H1 (cell line): ENCODE measurements at places on chromosomes 3 and 15.

DNA sequence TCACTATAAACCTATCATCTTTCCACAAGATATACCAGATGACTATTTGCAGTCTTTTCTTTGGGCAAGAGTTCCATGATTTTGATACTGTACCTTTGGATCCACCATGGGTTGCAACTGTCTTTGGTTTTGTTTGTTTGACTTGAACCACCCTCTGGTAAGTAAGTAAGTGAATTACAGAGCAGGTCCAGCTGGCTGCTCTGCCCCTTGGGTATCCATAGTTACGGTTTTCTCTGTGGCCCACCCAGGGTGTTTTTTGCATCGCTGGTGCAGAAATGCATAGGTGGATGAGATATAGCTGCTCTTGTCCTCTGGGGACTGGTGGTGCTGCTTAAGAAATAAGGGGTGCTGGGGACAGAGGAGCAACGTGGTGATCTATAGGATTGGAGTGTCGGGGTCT lies 33.8 kb downstream of the CHDH start:
- DNase-seq, result no peak

- no peak for DNase-seq
Observed at GRCh38 chr15:76208084-76208785, 103.0 kb downstream of the ETFA start.

DNA sequence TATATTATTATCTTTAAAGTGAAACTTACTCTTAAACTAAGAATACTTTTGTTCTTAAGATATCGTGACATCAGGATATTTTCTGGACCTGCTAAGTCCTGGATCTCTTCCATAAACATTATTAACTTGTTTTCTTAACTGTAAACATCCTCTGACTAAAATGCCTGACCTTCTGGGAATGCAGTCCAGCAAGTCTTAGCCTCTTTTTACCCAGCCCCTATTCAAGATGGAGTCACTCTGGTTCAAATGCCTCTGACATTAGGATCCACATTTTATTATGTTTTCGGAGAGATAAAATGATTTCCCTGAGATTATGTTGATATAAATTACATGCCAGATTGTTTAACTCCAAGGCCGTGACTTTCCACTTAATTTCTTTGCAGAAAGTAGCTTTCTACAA lies 37.6 kb downstream of the OSTN start:
- DNase-seq, result no peak

DNA sequence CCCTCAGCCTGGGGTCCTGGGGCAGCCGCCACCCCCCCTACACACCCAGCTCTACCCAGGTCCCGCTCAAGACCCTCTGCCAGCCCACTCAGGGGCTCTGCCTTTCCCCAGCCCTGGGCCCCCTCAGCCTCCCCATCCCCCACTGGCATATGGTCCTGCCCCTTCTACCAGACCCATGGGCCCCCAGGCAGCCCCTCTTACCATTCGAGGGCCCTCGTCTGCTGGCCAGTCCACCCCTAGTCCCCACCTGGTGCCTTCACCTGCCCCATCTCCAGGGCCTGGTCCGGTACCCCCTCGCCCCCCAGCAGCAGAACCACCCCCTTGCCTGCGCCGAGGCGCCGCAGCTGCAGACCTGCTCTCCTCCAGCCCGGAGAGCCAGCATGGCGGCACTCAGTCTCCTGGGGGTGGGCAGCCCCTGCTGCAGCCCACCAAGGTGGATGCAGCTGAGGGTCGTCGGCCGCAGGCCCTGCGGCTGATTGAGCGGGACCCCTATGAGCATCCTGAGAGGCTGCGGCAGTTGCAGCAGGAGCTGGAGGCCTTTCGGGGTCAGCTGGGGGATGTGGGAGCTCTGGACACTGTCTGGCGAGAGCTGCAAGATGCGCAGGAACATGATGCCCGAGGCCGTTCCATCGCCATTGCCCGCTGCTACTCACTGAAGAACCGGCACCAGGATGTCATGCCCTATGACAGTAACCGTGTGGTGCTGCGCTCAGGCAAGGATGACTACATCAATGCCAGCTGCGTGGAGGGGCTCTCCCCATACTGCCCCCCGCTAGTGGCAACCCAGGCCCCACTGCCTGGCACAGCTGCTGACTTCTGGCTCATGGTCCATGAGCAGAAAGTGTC lies 30.2 kb downstream of the PTPN23 start:
- no peak for DNase-seq

DNA sequence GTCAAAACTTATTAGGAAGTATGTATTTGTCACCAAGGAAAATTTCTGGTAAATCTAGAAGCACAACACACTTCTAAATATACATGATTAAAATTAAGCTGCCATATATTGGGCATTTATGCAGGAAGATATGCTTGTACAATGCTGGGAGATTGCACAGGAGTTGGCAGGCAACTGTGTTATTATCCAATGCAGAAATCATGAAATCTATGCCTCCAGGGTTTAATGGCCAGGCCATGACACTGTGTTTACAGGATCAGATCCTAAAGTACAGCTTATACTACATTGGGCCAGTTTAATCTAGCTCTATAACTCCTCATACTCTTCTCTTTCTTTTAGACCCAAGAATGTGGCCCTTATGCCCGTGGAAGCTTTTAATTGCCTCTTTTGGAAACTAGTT lies 391.4 kb upstream of the DPH6 start:
- no peak for DNase-seq

DNA sequence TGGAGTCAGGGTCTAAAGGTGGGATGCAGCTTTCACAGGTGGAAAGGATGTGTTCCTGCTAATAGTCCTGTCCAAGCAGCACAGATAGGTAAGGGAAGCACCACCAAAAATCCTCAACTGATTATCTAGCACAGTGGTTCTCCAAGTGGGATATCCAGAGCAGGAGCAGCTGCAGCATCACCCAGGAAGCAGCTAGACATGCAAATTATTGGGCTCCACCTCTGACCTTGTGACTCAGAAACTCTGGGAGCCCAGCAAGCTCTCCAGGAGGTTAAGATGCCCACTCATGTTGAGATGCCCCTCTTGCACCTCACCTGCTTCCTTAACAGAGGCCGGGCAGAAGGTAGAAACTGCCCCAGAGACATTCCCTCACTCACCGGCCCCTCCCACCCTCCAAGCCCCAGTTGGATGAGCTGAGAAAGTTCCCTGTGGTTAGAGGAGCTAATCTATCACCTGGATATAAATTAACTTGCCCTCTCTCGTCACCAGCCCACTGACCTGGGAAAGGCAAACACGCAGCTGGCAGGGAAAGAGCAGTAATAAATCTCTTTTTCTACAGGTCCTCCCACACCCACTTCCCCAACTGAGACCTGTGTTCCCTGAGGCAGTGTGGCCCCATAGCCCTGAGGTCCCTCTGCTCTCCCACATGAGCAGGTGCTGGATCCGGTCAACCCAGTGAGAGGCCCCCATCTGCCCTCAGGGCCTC lies 39.3 kb downstream of the ADCY5 start:
- DNase-seq, result no peak

DNA sequence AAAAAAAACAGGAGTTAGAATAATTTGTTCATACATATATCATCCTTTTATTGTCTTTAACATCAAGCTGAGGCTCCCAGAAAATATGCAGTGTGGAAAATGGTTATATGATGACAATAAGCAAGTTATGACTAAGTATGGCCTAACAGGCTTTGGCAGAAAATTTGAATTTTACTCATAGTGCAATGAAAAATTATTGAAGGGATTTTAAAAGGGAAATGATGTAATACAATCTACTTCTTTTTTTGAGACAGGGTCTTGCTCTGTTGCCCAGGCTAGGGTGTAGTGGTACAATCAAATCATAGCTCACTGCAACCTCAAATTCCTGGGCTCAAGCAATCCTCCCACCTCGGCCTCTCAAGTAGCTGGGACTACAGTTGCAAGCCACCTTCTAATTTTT lies 78.7 kb downstream of the FAIM start:
- no peak for DNase-seq

DNA sequence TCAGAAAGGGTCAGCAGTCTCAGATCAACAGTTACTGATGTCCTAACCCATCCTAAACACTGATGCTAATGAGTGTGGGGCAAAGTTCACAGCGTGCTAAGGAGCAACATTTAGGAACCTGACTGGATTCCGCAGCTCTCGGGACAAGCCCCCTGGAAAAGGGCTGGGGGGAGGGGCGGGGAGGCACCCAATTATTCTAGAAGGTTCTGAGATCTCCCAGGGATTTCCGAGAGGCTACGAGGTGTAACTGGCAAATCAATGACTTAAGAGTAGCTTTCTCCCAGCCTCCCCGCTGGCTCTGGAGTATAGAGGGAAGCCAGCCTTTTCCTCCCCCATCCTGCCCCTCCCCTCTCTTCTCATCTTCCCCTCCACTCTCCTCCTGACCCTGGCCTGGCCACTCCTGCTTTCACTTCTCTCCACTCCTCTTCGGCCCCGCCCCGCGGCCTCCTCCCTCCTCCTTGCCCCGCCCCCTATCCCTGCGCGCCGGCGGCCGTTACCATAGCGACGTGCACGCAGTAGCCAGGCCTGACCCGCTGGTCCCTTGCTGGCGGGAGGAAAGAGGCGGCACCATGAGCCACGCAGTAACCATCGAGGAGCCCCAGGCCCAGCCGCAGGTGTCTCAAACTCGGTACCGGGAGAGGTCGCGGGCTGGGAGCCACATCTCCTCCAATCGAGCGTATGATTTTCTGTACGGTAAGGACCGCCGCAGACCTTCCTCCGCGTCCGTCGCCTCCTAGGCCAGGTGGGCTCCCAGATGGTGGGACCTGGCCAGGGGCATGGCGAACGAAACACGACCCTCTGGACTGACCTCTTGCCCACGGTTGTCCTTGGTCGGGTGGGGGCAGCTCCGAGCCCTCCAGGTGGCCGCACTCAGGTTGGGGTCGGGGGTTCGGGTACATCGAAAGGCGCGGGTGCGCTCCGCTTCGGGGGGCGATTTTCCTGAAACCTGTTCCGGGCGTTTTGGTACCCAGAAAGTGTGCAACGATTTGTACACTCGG lies at the start of gene CFAP91:
Gene CFAP91, plus strand, starts transcription at position 493 of the 998 bp plus-strand sequence. Its CDS starts 77 bp downstream, at position 570.
- peak; percentile 87 for DNase-seq

DNA sequence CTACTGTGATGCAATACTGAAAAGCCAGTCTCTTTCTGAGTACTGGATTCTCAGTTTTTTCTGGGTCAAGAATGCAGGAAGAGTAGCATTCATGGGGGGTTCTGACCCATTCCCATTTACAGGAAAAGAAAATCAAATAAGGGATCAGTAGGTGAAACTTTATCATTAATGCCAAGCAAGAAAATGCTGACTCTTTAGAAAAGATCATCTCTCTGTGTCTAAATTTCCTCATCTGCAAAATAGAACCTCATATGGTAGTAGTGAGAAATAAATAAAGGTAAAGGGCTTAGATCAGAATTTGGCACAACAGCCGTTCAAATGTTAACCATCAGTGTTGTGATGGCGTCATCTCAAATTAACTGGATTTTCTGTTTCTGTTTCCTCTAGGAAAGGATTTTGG lies 807.6 kb upstream of the LMCD1 start:
- DNase-seq, result no peak

- no peak for DNase-seq
Observed at GRCh38 chr3:155488671-155489070, 195.2 kb upstream of the STRIT1 start.

DNA sequence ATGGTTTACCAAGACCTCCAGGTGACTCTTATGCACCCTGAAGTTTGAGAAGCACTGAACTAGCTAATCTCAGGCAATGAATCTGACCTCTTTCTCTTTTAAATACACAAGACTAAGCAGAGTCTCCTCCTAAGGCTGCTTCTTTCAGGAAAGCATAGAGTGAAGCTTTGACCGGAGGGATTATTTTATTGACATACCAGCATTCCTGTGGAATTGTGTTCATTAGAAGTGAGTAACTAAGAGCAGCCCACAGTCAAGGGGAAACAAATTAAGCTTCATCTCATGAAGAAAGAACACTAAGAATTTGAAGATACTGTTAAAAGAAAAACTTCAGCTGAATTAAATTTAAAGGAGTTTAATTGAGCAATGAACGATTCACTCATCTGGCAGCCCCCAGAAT lies 963.5 kb downstream of the NTRK3 start:
- DNase-seq, result no peak
